ENCODE measurements at places on chromosomes 5 and 9. TPM values are rescaled to one million over a fixed set of nuclear protein-coding genes. Genes with fewer than 3 reads are reported as not detected.

Gene FASTKD3
- polyA plus RNA-seq = 24.7 TPM

GRCh38 chr5:56699538-56699937 is 115.8 kb upstream of the MAP3K1 start:
- H3K4me3 ChIP-seq = no peak overlapping the region
- H3K27ac ChIP-seq = no peak overlapping the region
- no peaks in the 10 kb centered on the region for H3K4me1 ChIP-seq
- no peak for DNase-seq

- no peak overlapping the region for H3K4me3 ChIP-seq
- H3K4me1 ChIP-seq = no peaks in the 10 kb centered on the region
- no peak for DNase-seq
- H3K36me3 ChIP-seq = no peaks in the 10 kb centered on the region
These were observed 265.9 kb upstream of the VLDLR start for GRCh38 chr9:2355697-2355983.

DNA sequence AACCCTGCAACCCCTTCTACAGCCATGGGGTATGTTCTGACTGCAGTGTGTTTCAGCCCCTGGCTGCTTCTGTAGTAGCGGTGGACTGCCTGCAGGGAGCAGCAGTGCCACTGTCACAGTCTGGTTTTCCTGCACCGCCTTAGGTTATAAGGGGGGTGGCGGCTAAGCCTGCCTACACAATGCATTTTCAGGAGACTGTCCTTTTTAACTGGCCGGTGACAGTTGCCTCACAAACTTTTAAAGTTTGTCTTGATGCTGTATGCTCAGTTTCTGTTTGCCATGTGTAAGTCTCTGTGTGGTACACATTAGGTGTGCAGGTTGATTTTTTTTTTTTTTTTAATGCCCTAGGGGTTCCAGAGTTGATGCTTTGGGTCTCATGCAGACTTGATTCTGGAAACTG is 53.0 kb downstream of the NUP214 start:
- no peaks in the 10 kb centered on the region for H3K36me3 ChIP-seq
- no peaks in the 10 kb centered on the region for H3K4me1 ChIP-seq
- peak; percentile 65 for DNase-seq
- H3K27ac ChIP-seq = no peak overlapping the region
- no peak overlapping the region for H3K4me3 ChIP-seq

GRCh38 chr5:170206216-170206615 is 26.6 kb upstream of the C5orf58 start:
- no peak overlapping the region for H3K27ac ChIP-seq
- H3K4me3 ChIP-seq = no peak overlapping the region
- no peaks in the 10 kb centered on the region for H3K4me1 ChIP-seq
- H3K36me3 ChIP-seq = no peaks in the 10 kb centered on the region

- no peaks in the 10 kb centered on the region for H3K36me3 ChIP-seq
- no peaks in the 10 kb centered on the region for H3K27me3 ChIP-seq
- DNase-seq = no peak
These were observed 71.3 kb downstream of the TMC1 start for GRCh38 chr9:72592502-72593403.

DNA sequence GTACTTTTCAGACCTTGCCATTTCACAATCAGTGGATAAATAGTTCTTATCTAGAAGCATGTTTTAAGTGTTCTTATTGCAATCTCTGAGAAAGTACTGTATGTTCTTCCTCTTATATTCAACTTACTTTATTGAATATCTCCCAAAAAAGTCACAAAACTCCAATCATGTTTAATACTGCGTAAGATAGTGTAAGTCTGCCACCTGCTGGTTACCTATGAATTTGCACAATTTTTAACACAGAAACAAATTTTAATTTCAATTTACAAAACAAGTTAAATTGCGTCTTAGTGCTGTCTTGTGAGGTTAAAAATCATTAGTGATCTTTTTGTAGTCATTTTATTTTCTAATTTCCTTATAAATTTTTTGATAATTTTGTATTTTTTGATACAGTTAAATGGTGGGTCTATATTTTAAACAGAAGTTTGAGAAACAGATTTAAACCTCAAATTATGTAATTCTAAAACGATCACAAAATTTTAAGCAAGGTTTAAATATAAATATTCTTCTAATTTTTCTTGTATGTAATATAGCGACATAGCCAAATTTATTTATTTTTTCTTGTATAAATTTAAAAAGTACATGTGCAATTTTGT is 115.8 kb downstream of the EMB start:
- H3K27me3 ChIP-seq = no peaks in the 10 kb centered on the region
- DNase-seq = no peak
- peaks cover 6% of the 10 kb centered on the region for H3K4me1 ChIP-seq
- H3K36me3 ChIP-seq = no peaks in the 10 kb centered on the region

DNA sequence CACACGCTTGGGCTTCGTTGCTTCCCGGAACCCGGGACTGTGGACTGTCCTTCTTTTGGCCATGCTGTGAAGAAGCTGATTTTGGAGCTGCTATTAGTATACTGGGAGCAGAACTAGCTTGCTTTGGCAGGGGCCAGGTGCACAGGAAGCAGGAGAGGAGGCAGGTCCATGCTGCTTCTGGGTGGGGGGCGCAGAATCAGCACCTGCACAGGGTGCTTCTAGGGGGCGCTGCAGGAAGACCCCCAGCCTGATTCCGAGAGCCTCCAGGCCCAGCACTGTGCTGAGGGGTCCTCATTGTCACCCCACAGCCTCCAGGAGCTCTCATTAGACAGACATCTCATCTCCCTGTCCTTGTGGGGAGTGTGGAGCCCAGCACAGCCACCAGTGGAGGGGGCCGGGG is 252.6 kb upstream of the IRX4 start:
- no peak for DNase-seq
- peaks cover 4% of the 10 kb centered on the region for H3K4me1 ChIP-seq
- no peak overlapping the region for H3K27ac ChIP-seq

- DNase-seq = no peak
- no peaks in the 10 kb centered on the region for H3K4me1 ChIP-seq
- no peaks in the 10 kb centered on the region for H3K27me3 ChIP-seq
- no peaks in the 10 kb centered on the region for H3K36me3 ChIP-seq
These were observed 57.9 kb upstream of the CNOT6 start for GRCh38 chr5:180436275-180436674.

GRCh38 chr9:19967216-19967887 is 178.5 kb upstream of the SLC24A2 start:
- H3K27ac ChIP-seq = no peak overlapping the region
- H3K4me3 ChIP-seq = no peak overlapping the region
- no peaks in the 10 kb centered on the region for H3K36me3 ChIP-seq
- DNase-seq = no peak
- H3K27me3 ChIP-seq = no peaks in the 10 kb centered on the region
- no peaks in the 10 kb centered on the region for H3K4me1 ChIP-seq

GRCh38 chr5:157603333-157604190 is 28.0 kb upstream of the ADAM19 start:
- no peaks in the 10 kb centered on the region for H3K27me3 ChIP-seq
- DNase-seq = no peak
- H3K4me3 ChIP-seq = no peak overlapping the region
- no peaks in the 10 kb centered on the region for H3K36me3 ChIP-seq

DNA sequence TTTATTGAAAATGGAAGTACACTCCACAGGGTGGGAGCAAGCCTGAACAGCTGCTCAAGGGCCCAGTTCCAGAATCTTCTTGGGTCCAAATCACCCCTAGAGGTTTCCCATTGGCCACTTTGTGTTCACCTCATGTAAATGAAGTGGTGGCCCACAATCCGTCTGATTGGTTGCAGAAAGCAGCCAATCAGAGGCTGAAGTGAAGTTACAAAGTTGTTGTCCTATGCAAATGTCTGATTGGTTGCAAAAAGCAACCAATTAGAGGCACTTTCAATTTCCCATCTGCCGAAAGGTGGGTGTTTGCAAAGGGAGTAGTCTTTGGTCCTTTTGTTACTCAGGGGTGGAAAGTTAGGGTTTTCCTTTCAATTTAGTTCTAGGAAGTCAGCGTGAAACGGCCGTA is 8.8 kb downstream of the TMEM171 start:
- no peaks in the 10 kb centered on the region for H3K27me3 ChIP-seq
- H3K4me3 ChIP-seq = no peak overlapping the region
- H3K4me1 ChIP-seq = no peaks in the 10 kb centered on the region
- H3K36me3 ChIP-seq = no peaks in the 10 kb centered on the region
